Foreskin keratinocyte (primary cell): ENCODE measurements at places on chromosomes 3 and 15. TPM values are rescaled to one million over a fixed set of nuclear protein-coding genes. Genes with fewer than 3 reads are reported as not detected.
A peak's percentile ranks its signal among the peaks of the same experiment; 100 is the strongest.

- no peak for DNase-seq
These were observed 20.2 kb upstream of the ZNF710 start for GRCh38 chr15:89980896-89981295.

- no peak for DNase-seq
These were observed 6.3 kb downstream of the RTP2 start for GRCh38 chr3:187696021-187696420.

GRCh38 chr3:50340147-50340447, 539 bp downstream of the RASSF1 start:
- DNase-seq, result no peak

- DNase-seq, result peak; percentile 33
These were observed 271.7 kb upstream of the MEIS2 start for GRCh38 chr15:37372064-37372463.

- DNase-seq, result no peak
These were observed 357.5 kb downstream of the CHST2 start for GRCh38 chr3:143476965-143477640.

Gene DPPA2
- total RNA-seq, result not detected in 2 replicates

Gene GPR156
- 0.35 and 0.54 TPM in 2 replicates for total RNA-seq

- no peak for DNase-seq
These were observed 141.6 kb upstream of the KBTBD8 start for GRCh38 chr3:66856533-66856932.

Gene MAGI1
- 9.6 and 11.2 TPM in 2 replicates for total RNA-seq

Gene TSEN2
- total RNA-seq, result 17.8 and 20.1 TPM in 2 replicates

- DNase-seq, result peak; percentile 11
These were observed 37.8 kb upstream of the MED12L start for GRCh38 chr3:151047636-151048035.
